ENCODE measurements at places on chromosomes 11 and 22.

DNA sequence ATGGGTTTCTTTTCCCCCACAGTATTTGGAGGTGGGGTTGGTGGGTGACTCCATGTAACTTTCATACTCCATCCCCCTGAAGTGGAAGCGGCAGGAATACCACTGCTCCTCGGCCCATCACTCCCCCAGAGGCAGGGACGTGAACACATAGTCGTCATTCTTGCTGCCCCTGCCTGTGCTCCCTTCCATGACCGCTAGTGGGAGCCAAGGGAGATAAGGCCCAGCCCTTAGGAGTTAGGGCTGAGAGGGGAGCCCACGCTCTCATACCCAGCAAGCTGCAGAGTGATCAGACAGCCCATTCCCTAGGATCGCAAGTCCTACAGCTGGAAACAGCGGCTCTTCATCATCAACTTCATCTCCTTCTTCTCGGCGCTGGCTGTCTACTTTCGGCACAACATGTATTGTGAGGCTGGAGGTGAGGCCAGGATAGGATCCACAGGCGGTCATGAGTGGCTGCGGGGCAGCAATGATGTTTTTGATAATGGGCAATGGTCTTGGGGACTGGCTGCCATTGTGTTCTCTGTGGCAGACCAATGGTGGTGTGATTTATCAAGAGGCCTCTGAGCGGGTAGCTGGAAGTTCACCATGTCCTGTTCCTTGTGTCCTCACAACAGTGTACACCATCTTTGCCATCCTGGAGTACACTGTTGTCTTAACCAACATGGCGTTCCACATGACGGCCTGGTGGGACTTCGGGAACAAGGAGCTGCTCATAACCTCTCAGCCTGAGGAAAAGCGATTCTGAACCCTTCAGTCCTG, 15.9 kb downstream of the RHOG start:
- DNase-seq: peak; percentile 80

- no peak for DNase-seq
These were observed 18.5 kb downstream of the PRR33 start for GRCh38 chr11:1873048-1873812.

GRCh38 chr11:78417175-78417887, at the start of gene GAB2:
GAB2 (minus strand) TSS chr11:78417820; CDS start chr11:78417720, 100 bp downstream.
- peak; percentile 21 for DNase-seq

GRCh38 chr11:133926466-133927246, 30.1 kb downstream of the IGSF9B start:
- DNase-seq: no peak

DNA sequence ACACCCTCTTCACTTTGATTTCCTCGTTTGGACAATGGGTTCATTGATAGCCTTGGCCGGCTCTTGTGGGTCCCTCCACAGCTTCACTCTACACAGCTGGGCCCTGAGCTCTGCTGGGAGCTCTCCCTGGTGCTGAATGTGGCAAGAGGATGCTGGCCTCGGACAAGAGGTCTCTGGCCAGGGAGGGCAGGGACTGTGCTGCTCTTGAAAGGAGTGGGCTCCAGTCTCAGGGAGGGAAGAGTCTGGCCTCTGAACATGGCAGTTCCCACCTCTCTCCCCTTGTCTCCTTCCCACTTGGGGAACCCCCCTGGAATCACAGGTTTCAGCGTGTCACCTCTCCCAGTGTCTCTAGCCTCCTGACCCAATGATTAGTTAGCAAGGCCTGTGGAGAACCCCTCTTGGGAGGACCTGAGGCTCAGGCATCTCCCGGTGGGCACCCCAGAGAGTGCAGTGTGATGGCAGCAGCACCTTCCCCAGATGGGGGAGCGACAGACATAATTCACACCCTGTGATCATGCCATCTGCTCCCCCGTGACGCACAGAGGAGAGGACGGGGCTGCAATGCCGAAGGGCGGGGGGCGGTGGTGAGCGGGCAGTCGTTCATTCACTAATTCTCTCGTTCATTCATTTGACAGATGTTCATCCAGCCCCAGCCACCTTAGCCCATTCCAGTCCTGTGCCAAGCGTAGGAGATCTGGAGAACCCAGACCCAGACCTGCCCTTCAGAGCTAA, 2.8 kb upstream of the CABP7 start:
- no peak for DNase-seq

GRCh38 chr11:10926801-10927211, 69.0 kb upstream of the ZBED5 start:
- no peak for DNase-seq

GRCh38 chr22:50199251-50199721, 1.5 kb upstream of the SELENOO start:
- DNase-seq: no peak

- DNase-seq: no peak
These were observed 20.8 kb upstream of the LMO2 start for GRCh38 chr11:33912405-33913361.

DNA sequence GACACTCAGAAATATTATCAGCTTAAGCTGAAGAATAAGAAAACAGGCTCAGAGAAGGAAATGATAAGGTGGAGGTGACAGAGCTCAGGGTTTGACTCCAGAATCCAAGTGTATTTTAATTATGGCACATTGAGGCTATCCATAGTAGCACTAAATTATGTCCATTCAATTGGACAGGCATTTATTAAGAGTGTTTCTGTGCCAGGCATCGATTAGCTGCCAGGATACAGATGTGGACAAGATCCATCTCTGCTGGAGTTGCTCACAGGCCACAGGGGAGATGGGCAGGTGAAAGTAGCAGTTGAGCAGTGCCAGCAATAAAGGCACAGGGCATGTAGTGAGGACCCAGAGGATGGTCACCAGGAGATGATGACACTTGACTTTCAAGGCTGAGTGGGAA, 592.5 kb downstream of the INSC start:
- no peak for DNase-seq

GRCh38 chr11:68255526-68255925, 16.2 kb downstream of the C11orf24 start:
- DNase-seq: no peak

GRCh38 chr11:1225386-1226225, 2.7 kb downstream of the MUC5B start:
- DNase-seq: no peak

DNA sequence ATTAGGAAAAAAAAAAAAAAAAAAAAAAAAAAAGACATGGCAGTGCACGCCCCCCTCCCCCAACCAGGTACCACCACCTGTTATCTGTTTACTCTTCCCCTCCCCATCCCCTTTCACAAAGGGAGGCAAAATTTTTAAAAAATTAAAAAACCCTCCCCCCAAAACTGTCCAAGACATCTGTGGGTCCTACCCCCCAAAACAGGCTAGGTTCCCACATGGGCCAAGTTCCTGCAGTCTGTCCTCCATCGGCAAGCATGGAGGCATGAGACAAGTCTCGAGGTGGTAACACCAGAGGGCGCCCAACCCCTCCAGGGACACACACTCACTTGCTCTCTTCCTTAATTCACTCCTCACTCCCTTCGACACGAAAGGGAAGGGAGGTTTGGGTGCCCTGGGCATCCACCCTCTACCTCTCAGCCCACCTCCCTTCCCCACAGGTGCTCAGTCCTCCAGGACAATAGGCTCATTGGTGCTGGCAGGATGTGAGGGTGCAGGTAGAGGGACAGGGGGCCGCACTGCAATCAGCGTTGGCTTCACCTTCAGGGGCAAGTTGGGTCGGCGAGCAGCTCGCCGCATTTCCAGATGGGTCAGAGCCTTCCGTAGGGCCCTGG, 2.2 kb upstream of the TUT1 start:
- peak; percentile 70 for DNase-seq

DNA sequence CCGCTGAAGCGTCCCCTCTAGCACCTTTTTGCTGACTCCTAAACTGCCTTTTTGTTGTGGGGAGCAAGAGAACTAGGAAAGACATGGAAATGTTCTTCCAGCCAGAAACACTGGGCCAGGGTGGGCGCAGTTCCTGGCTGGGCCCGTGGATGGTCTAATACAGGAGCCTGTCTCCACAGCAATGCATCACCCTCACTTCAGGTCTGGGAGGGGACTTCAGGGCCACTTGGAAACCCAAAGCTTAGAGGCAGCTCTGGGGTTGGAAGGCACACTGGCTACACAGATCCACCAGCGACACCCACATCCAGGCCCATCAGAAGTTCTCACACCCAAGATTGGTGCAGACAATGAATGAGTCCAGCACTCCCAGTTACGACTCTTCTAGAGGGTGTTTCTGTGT, 120.3 kb downstream of the ETS1 start:
- DNase-seq: no peak

GRCh38 chr22:17781319-17782031, 7.2 kb upstream of the BID start:
- peak; percentile 32 for DNase-seq

DNA sequence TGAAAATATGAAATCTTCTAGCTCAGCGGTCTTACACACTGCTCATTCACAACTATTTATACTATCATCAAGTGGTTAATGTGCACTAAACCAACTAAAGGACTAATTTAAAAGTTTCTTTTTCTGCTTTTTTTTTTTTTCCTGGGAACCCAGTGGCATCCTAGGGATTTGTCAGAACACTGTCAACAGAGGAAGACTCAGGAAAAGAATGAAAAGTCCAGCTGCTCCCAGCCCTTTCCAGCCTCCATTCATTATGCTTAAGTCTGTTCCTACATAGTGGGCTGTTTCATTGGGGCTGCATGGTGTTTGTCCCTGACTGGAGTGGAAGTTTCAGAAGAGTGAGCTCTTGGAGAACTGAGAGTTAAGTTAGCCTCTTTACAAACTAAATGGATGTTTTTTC, 391.1 kb downstream of the AASDHPPT start:
- DNase-seq: no peak

DNA sequence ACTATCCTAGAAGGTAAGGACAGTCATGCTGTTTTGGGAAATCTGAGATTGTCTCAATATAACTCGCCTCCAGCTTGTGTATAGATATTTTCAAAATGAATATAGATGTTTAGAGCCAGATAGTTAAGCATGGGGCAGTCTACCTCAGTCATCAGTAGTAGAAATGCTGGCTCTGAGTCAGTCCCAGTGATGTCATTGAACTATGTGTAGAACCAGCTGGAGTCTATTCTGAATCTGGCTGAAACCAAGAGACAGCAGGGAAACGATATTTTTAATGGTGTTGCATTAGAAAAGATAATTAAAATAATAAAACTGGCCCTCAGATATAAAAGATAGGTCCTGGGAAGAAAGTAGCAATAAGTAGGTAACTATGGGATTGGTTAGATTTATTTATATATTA, 25.9 kb downstream of the PIWIL4 start:
- DNase-seq: no peak

- DNase-seq: no peak
These were observed 12.5 kb upstream of the C1QTNF4 start for GRCh38 chr11:47606731-47607130.

GRCh38 chr11:534396-535209, 773 bp downstream of the HRAS start:
- no peak for DNase-seq

DNA sequence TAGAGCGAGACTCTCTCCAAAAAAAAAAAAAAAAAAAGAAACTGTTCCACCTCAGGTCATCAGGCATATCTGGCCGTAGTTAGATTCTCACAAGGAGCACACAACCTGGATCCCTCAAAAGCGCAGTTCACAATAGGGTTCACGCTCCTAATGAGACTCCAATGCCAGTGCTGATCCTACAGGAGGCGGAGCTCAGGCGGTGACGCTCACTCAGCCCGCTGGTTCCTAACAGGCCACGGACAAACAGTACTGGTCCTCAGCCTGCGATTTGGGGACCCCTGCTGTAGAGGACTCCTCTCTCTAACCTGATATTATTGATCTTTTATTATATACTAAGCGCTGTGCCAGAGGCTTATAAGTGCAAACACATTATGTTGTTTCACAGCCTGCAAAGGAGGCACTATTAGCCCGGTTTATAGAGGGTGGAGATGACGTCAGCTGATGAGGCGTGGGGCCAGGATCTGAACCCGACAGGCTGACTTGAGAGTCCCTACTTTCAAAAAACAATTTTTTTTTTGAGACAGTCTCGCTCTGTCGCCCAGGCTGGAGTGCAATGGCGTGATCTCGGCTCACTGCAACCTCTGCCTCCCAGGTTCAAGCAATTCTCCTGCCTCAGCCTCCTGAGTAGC, 4.9 kb upstream of the MAFF start:
- DNase-seq: no peak

GRCh38 chr11:60854847-60855725, 664 bp downstream of the PTGDR2 start:
- no peak for DNase-seq

DNA sequence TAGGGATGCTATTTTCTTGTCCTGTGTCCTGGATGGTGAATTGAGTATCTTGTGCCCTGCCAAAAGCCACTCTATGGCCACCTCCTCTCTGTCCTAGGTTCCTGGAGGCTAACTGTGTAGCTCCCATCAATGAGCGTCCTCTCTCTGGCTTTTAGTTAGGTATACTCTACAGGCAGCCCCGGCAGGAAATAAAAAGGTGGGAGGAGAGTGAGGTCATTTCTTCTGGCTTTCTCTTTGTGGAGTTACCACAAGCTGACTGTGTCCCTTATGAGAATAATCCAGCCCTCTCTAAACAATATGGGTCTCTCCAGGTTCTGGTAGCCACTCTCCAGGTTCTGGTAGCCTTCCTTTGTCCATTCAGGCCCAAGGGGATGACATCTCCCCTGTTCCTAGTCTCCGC, 11.7 kb upstream of the ASPHD2 start:
- no peak for DNase-seq

GRCh38 chr11:42778193-42778592, 533.6 kb upstream of the API5 start:
- no peak for DNase-seq

- DNase-seq: no peak
These were observed 226.3 kb downstream of the OPCML start for GRCh38 chr11:133306019-133306418.

DNA sequence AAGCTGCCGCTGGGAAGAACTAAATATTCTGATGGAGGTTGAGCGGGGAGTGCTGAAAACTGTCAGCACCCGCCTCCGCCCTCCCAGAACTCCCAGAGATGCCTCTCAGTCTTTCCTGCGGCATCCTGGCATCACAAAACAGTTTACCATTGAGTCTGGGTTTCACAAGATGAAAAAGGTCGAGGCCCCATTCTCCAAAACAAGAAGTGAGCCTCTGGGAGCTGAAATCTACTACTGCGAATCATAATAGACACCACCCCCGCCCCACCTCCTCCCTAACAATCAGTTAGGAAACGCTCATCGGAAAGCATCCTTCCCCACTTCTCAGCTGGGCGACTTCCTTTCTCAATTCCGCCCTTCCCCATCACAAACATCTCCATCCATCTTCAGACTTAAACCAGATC, 1.0 kb downstream of the SUN2 start:
- no peak for DNase-seq

GRCh38 chr11:128550261-128550821, 37.0 kb downstream of the ETS1 start:
- no peak for DNase-seq

GRCh38 chr11:42526426-42526825, 785.4 kb upstream of the API5 start:
- no peak for DNase-seq
